Ascending aorta (tissue), 2 donors: ENCODE measurements at places on chromosomes 12 and 14. TPM values are rescaled to one million over a fixed set of nuclear protein-coding genes. Genes with fewer than 3 reads are reported as not detected.
A peak's percentile ranks its signal among the peaks of the same experiment; 100 is the strongest.

- no peak for DNase-seq
- H3K27ac ChIP-seq, result peak overlapping the region; percentile 95
- peaks cover 50% of the 10 kb centered on the region for H3K4me1 ChIP-seq
- H3K4me3 ChIP-seq, result no peak overlapping the region
- no peaks in the 10 kb centered on the region for H3K27me3 ChIP-seq
These were observed 60.7 kb upstream of the STK38L start for GRCh38 chr12:27183342-27183741.

DNA sequence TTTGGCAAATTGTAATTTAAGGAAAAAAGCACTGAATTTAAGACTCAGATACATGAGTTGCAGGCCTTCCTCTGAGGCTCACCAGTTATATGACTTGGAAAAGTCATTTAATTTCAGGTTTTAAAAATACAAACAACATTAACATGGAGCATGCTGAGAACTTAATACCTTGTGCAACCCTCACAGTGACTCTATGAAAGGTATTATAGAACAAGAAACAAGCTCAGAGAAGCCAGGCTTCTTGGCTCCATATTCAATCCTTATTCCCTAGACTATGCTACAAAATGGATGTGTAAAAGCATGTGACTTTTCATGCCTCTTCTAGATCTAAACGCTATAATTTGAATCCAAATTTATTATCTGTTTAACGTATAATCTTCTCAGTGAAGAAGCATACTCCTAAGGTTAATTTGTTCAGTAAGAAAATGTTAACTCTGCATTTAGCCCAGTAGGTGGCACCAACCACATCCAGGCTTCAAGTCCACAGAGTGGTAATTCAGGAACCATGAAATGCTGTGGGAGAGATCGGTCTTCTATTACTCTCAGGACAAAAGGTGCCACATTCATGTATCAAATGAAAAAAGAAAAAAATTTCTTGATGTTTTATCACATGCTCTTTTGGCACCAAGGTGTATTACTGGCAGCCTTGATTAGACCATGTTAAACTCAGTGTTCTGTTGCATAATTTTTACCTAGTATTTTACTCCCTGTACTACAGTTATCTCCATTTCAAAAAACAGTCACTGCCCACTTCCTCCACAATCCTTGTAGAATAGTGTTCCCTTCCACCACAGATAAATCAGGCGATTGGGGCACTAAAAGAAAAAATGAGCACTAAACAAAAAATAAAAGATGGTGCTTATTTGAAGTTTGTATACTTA is 9.3 kb downstream of the CCDC196 start:
- H3K27ac ChIP-seq, result no peak overlapping the region
- H3K36me3 ChIP-seq, result no peaks in the 10 kb centered on the region
- DNase-seq, result no peak

GRCh38 chr12:18454330-18454729 is 193.0 kb downstream of the PIK3C2G start:
- no peak overlapping the region for H3K27ac ChIP-seq
- H3K4me3 ChIP-seq, result no peak overlapping the region
- DNase-seq, result no peak

DNA sequence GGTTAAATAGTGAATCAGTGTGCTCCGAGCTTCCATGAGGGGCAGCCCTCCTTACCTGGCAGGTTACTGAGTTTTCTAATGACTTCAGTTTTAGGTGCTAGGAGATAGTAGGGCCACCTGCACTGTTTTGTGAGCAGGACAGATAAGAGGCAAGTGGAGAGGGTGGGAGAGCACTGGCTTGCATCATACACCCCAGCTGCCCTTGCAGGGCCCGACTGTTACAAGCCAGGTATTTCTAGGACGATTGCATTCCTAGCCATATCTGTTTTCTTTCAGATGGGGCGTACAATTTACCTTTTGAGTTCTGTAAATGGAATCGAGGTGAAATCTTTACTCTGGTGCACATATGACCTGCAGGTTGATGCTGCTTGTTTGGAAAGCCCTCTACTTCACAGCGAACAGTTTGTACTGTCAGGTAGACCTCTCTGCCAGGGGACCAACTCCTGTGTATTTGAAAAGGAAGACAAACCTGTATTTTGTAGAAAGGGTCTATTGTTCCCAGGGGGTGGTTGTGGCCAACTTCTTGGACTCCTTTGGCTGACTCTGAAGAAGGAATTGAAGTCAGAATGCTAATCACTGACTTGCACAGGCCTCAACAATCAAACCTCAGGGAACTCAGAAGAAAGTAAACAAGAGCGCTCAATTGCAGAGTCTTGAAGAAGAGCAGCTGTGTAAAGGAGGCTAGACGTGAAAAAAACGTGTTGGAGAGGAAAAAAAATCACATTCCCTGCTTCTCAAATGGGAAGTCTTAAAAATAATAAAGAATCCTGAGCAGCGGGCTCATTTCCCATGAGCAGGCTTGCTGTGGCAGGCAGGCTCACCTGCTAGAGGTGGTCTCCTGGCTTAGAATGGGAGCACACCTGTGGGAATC is 57.3 kb downstream of the ETV6 start:
- H3K27me3 ChIP-seq, result no peaks in the 10 kb centered on the region
- peaks cover 47% of the 10 kb centered on the region for H3K4me1 ChIP-seq
- DNase-seq, result no peak
- peak overlapping the region; percentile 13 for H3K4me3 ChIP-seq

DNA sequence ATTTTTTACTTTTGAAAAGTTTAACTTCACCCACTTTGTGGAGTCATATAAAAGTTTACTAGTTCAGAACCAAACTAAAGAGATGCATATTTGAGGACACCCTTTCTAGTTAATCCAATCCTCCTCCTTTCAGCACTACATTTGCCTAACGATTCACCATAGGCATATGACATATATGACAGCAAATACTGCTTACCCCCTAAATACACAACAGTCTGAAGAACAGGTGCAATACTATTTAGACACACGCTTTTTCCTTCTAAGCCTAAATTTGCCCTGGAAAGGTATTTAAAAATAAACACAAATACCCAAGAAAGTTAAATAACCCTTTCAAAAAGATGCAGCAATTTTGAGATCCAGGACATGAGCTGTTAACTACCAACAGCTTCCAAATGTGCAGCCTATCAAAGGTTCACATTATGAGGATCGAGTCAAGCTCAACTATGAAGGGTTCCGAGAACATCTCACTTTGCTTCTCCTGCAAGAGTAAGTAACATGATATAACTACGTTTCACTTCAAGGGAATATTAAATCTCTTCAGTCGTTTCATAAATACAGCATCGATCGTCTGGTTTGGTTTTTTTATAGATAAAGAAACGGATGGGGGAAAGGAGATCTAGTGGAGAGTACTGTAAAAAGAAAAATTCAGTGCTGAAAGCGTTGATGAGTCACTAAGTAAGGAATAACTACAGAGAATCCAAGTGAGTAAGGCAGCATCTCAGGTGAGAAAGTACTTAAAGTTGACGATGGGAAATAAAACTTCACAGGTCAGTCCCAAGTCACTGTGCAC is 677 bp upstream of the AP4S1 start:
- H3K4me3 ChIP-seq, result peak overlapping the region; percentile 100
- no peak for DNase-seq
- peaks cover 14% of the 10 kb centered on the region for H3K4me1 ChIP-seq
- H3K27ac ChIP-seq, result peak overlapping the region; percentile 100
- no peaks in the 10 kb centered on the region for H3K36me3 ChIP-seq

IL31 gene
- total RNA-seq, result not detected

DNA sequence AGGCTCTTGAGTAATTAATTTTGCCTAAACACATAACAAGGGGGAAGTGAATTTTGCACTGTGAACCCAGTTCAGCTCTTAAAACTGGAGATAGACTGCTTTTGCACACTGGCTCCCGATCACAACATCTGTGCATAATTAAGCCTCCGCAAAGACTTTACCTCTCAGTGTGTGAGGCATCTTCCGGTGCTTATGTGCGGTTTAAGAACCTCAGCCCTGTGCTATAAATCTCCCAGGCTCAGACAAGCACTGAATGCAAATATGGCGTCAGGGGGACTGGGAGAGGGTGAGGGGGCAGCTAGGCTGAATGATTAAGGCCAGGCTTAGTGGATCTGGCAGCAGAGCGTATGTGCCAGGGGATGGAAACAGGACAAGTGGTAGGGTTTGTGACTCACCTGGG is 103.3 kb downstream of the ADCK1 start:
- H3K36me3 ChIP-seq, result no peaks in the 10 kb centered on the region
- H3K4me1 ChIP-seq, result no peaks in the 10 kb centered on the region
- no peaks in the 10 kb centered on the region for H3K27me3 ChIP-seq

LHX5 gene
- not detected for total RNA-seq

SIX6 gene
- total RNA-seq, result not detected

- no peak for DNase-seq
- H3K36me3 ChIP-seq, result no peaks in the 10 kb centered on the region
- no peaks in the 10 kb centered on the region for H3K27me3 ChIP-seq
- no peak overlapping the region for H3K27ac ChIP-seq
These were observed 39.6 kb downstream of the DNAH10 start for GRCh38 chr12:123801573-123802178.

- no peak overlapping the region for H3K27ac ChIP-seq
- H3K27me3 ChIP-seq, result no peaks in the 10 kb centered on the region
- no peak overlapping the region for H3K4me3 ChIP-seq
- no peaks in the 10 kb centered on the region for H3K36me3 ChIP-seq
- no peaks in the 10 kb centered on the region for H3K4me1 ChIP-seq
- no peak for DNase-seq
These were observed 17.0 kb downstream of the SIX1 start for GRCh38 chr14:60632257-60632656.

FAM222A gene
- total RNA-seq, result 3.3 TPM

SNRPF gene
- not detected for total RNA-seq

GRCh38 chr14:85523624-85524023 is 6.3 kb upstream of the FLRT2 start:
- no peaks in the 10 kb centered on the region for H3K36me3 ChIP-seq
- H3K4me1 ChIP-seq, result no peaks in the 10 kb centered on the region
- DNase-seq, result no peak
- H3K27me3 ChIP-seq, result no peaks in the 10 kb centered on the region
- no peak overlapping the region for H3K4me3 ChIP-seq

DNA sequence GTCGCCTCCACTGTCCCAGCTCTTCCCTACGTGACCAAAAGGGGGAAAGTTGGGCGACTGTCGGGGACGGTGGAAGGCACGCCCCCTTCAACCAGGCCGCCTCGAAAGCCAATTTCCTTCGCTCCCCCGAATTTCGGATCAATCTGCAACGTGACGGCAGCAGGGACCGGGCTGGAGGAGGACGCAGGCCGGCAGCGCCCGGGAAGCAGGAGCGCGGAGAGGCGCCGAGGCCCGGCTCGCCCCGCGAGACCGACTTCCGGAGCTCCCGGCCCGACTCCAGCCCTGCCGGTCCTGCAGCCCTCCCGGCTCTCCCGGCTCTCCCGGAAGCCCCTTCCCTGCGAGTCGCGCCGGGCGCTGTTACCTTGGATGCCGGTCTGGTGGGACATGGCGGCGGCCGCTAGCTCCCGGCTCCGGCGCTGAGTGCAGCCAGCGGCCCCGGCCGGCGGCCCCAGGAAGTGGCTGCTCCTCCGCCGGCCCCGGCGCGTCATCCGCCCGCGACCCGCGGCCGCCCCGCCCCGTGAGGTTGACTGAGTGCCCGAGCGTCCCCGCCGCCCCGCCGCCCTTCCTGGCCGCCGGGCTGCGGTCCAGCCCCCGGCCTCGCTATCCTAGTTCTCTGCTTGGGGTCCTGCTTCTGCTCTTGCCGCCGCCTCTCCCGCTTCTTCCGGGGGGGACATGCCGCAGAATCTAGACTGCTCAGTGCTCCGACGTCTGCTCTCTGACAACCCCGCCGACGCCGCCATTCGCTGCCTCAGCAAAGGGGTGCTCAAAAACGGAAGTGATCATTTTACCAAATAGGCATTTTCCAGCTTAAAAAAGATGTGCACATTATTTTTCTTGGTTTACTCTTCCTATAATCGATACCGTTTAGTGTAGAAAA is at the start of gene TWF1:
TWF1 (minus strand) TSS at position 458 of the 877 bp plus-strand sequence; CDS start at position 386, 72 bp downstream.
- H3K4me1 ChIP-seq, result peaks cover 9% of the 10 kb centered on the region
- H3K36me3 ChIP-seq, result peaks cover 6% of the 10 kb centered on the region
- no peaks in the 10 kb centered on the region for H3K27me3 ChIP-seq

DNA sequence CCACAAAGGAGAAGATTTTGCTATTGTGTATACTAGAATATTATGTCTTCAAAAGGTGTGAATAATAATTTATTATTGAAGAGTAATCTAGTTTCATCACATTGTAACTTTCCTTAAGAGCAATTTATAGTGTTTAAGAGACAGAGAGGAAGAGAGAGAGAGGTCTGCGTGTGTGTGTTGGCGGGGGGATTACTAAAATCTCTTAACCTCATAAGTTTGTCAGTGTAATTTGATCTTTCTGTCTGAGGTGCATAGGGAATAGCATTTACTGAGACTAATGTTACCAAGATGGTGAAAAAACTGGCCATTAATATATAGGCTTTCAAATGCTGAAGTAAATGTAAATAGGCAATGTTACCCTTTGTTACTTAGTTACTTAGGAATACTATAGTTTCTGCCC is 48.2 kb upstream of the BTG1 start:
- DNase-seq, result no peak
- no peaks in the 10 kb centered on the region for H3K36me3 ChIP-seq
- no peaks in the 10 kb centered on the region for H3K27me3 ChIP-seq
- no peak overlapping the region for H3K4me3 ChIP-seq
- H3K27ac ChIP-seq, result no peak overlapping the region

DNA sequence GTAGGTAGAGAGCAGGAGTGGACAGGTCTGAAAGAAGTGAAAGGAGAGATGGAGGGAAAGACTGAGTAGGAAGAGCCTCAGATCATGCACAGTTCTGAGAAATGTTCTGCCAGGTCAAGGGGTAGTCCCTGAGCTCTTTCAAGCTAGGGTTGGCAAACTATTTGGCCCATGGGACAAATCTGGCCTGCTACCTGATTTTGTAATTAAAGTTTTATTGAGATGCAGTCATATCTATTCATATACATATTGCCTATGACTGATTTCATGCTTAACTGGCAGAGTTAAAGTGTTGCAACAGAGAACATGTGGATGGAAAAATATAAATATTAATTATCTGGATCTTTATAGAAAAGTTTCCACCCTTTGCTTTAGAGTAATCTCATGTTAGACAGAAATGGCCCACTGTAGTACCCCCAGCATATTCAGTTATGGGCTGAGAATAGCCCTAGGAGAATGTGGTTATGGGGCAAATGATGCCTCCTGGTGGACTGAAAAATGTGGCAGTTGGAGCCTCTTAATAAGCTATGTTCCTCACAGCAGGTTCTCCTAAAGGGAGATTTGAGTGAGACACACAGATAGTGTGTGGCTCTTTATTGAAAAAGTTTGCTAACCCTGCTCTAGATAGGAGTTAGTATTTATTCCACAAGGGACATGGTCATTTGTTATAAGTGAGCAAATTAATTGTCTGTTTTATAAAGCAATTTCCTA is 476.9 kb downstream of the LRIG3 start:
- no peak overlapping the region for H3K4me3 ChIP-seq
- no peak for DNase-seq
- no peaks in the 10 kb centered on the region for H3K36me3 ChIP-seq
- no peak overlapping the region for H3K27ac ChIP-seq
- H3K4me1 ChIP-seq, result no peaks in the 10 kb centered on the region
- H3K27me3 ChIP-seq, result no peaks in the 10 kb centered on the region

- no peak overlapping the region for H3K27ac ChIP-seq
- H3K4me3 ChIP-seq, result no peak overlapping the region
- DNase-seq, result no peak
- H3K36me3 ChIP-seq, result peaks cover 46% of the 10 kb centered on the region
- no peaks in the 10 kb centered on the region for H3K4me1 ChIP-seq
- H3K27me3 ChIP-seq, result no peaks in the 10 kb centered on the region
These were observed 7.0 kb downstream of the CDK2AP1 start for GRCh38 chr12:123264642-123265041.
